ENCODE measurements at places on chromosomes 2 and 18.

GRCh38 chr2:173037245-173038120, 38.2 kb upstream of the MAP3K20 start:
- no peak for DNase-seq

GRCh38 chr2:233940376-233941276, 23.5 kb downstream of the TRPM8 start:
- no peak for DNase-seq

- no peak for DNase-seq
These were observed 82.2 kb downstream of the ASAP2 start for GRCh38 chr2:9288681-9289338.

DNA sequence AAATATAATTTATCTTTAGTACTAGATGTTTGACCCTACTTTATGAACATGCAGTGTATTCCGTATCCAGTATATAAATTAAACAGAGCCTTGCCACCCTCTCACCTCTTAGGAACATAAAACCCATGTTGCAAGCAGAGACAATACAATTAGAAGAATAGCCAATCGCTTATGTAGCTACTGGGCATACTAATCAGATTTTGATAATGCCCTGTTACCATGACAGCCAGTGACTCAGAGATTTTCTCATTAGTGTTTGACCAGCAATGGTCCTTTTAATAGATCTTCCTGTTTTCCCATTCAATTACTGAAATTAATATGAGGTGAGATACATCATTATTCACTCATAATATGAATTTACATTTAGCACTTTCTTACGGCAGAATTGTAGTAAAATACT, 547.3 kb upstream of the VWC2L start:
- no peak for DNase-seq

GRCh38 chr2:37904993-37905392, 20.1 kb upstream of the RMDN2 start:
- no peak for DNase-seq

DNA sequence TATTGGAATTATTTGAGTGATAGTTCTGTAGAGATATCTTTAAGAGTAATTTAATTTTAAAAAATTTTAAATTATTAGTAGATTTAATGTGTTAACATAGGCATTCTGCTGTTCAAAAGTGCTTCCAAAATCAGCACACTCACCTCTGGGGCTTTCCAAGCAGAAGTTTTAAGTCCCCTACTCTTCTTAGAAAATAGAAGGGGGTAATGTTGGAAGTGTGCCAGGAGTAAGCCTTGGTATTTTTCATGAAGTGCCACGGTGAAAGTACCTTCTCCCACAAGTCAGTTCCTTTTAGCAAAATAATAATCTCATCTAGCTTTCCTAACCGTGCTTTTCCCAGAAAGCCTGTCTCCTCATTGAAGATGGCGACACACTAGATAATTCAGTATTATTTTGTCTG, 3.9 kb upstream of the TNFRSF11A start:
- DNase-seq = no peak

DNA sequence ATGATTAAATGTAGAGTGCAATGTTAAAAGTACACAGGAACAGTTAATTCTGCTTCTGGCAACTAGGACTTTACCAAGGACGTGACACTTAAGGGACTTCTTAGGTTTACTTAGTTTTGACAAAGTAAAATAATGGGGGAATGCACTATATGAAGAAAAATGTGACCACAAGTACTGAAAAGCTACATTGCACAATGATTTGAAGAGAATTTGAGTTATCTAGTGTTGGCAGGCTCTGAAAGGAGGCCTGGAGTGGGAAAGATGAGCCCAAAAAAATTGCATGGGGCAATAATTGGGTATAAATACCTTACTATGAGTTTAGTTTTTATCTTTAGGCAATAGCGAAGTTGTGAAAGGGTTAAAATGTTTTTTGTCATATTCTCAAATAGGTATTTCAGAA, 173.7 kb downstream of the DOK6 start:
- DNase-seq = no peak

GRCh38 chr2:64017811-64018700, 1.2 kb downstream of the VPS54 start:
- peak; percentile 14 for DNase-seq

DNA sequence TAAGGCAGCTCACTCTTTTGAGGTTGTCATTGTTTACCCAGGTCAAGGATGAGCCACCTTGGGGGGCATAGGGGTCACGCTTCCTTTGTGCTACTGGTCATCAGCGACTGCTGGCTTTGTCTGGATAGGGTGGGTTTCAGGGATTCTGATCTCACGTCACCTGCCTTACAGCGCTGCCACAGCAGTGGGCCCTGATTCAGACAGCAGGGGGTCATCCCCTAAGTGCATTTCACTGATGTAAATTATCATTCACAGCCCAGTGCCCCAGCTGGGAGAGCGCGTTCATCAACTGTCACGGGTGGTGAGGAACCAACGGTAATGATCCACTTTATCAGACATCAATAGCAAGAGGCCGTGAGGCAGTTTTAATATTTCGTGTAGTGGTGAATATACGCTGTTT, 291.2 kb downstream of the NEDD4L start:
- peak; percentile 8 for DNase-seq

DNA sequence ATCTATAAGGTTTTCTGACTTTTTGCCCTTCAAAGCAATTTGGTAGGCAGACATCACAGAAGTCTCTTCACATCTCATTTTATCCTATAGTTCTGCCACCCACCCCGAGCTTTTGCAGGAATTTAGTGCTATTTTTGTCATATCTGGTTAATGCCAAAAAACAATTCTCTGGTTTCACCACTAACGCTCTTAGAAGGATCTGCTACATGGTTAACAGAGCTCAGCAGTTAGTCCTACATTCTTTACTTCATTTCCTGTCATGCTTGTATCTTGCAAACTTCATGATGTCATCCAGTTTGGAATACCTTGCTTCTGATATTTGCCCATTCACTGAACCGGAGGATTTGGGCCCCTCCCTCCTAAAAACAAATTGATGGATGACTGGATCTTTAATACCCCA, 116.8 kb upstream of the SERPINE2 start:
- DNase-seq = no peak

DNA sequence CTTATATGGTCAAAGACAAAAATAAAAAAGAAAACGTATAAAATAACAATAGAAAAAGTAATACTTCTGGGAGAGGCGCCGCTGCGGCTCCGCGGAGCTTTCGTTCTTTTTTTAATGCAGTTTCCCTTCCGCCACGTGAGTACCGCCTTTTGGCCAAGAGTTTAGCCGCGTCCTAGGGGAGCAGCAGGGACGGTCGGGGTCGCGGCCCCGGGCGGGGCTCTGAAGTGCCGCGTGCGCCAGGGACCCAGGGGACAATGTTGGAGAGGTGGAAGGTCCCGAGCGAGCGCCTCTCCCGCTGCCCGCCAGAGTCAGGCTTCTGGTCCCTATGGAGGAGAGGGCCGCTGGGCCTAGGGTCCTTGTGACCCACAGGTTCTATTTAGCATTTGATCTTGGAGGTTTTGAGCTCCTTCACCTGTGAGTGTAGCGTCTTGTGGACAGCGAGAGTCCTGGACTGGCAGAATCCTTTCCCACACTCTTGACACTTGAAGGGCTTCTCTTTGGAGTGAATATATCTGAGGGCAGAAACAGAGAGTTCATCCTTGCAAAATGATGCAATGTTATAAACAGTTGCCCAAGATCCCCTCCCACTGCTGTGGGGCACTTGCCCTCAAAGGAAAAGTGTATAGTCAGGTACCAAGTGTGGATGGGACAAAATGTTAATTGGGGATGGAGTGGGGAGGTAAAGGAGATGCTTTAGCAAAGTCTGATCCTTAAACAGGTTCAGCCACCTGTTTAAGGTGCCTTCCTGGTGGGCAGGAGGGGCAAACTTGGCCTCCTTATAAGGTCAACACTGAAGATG, 6.3 kb downstream of the OSR1 start:
- DNase-seq = no peak

DNA sequence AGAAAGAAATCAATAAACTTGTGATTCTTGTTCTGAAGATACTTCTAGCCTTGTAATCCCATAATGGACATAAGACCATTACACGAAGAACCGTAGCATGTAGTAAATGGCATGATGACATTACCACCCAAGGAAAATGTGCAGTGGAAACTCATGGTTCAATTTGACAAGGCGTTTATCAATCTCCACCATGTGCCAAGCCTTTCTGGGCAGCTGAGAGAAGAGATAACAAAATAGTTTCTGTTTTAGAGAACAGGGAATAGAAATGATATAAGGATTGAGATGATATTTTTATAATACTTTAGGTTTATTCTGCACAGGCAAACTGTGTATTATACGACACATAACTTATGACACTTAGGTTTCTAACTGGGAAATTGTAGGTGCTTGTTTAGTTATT, 19.2 kb downstream of the ABI2 start:
- DNase-seq = no peak

- no peak for DNase-seq
These were observed 28.0 kb upstream of the CYP26B1 start for GRCh38 chr2:72175636-72176035.

DNA sequence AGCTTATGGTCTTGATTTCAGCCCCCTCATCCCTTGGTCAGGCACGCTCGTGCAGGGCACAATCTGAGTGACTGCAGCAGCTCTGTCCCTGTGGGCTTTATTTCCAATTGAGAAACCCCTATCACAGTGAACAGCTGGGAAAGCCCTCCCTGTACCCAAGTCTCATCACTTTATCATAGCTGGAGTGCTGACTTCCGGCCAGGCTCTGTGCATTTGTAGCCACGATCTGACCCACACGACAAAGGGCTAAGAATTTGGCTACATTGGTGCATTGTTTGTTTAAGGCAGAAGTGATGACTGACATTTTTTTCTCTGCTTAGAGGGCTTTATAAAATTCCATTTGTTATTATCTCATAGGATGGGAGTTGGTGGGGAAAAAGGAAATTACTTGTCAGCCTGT, 184.4 kb downstream of the KCNS3 start:
- DNase-seq = no peak

- no peak for DNase-seq
These were observed 145.0 kb downstream of the BAZ2B start for GRCh38 chr2:159471340-159471739.

DNA sequence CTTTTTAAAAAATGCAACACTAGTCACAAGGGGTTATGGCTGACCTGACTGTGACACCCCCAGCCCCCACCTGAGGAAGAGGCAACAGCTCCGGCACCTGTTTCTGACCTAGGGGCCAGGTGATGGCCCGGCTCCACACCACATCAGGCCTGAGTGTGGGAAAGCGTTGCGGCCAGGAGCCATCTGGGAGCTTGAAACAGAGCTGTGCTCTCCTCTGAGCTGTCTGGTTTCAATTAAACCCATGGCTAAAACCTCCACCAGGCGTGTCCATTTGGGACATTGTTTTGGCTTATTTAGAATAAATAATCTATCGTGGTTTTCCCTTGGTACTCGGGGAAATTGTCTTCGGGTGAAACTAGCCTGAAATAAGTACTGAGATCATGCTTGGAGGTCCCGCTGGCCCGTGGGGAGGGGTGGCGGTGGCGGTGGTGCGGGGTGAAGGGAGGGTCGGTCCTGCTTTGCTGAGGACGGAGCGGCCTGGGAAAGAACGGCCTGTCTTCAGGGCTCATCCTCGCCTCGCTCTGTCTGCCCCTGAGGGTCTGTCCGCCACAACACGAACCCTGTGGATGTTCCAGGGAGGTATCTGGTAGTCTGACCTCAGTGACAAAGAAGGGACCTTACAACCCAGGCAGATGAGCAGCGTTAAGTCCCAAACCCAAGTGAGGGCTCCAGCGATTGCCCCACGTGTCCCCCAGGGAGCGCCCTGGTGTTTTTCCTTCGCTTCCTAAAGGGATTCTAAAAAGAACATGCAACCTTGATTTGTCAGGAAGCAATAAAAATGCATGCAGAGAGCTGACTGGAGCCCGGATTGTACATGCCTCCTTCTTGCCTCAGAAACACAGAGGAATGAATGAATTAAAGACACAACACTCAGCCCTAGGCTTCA, 58.7 kb downstream of the IL1RL2 start:
- no peak for DNase-seq

- DNase-seq = no peak
These were observed 34.8 kb downstream of the SDC1 start for GRCh38 chr2:20190170-20190569.

GRCh38 chr2:94870440-94871225, 597 bp upstream of the TEKT4 start:
- peak; percentile 35 for DNase-seq

DNA sequence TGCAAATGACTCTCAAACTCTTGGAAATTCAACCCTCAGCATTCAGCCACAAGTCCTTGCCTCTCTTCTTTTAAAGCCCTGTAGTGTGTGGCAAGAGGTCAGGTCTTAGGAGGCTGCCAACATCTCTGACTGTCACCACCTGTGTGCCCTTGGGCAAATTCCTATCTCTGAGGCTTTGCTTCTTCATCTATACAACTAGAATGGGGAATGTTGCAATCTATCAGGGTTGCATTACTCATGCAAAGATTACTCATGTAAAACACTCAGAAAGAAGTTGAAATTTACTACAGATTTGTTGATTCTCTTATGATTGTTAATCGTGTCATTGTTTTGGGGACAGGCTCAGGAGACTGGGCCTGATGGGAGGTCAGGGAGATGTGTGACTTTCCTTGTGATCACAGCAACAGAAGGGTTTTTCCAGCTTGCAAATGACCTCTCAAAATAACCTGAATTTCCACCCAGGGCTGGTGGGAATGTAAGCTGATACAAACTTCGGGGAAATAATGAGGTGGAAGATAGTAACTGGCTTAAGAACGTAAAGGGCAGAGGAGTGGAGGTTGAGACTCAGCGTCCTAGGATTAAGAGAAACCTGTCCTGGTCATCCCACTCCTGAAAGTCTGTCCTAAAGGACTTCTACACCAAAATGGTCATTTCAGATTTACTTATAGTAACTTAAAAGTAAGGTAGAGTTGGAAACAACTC, 32.1 kb upstream of the SIGLEC15 start:
- no peak for DNase-seq

GRCh38 chr18:23053776-23054457, 81.4 kb upstream of the CABLES1 start:
- peak; percentile 67 for DNase-seq

- DNase-seq = no peak
These were observed 203.5 kb upstream of the TMEFF2 start for GRCh38 chr2:192398236-192398635.

GRCh38 chr2:47595687-47596086, 187.3 kb upstream of the MSH6 start:
- no peak for DNase-seq
